IMR-90 (cell line): ENCODE measurements at places on chromosomes 4 and X. TPM values are rescaled to one million over a fixed set of nuclear protein-coding genes. Genes with fewer than 3 reads are reported as not detected.

DNA sequence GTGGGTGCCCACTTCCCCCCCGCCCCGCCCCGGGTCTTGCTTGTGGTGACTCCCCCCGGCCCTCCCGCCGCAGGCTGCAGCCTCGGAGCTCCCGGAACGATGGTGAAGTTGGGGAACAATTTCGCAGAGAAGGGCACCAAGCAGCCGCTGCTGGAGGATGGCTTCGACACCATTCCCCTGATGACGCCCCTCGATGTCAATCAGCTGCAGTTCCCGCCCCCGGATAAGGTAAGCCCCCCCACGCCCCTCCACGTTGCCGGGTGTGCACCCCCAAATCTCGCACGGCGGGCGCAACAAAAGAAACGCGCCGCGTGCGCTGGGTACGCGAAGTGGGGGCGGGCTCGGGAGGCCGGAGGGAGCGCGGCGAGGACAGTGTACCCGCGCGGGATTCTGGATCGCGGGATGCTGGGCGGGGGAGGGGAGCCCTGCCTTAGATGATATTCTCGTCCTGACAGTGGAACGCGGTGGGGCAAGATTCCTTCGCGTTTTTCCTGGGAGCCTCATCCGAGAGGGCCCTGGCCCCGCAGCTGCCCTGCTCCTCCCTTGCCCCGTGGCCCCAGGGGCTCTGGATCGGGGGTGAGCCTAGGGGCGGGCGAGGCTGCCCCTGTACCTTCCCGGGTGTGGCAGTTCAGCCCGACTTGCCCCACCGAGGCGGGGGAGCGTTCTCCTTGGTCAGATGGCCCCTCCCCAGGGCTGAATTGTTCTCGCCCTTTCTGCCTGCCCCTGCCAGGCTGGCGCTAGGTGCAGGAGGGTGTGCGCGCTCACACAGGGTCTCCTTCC lies 819 bp downstream of the NSG1 start:
- no peak for DNase-seq

Gene NPY1R
- under 0.01 TPM in 2 replicates for total RNA-seq

Gene TMEM150C
- total RNA-seq = under 0.01 and 0.36 TPM in 2 replicates

GRCh38 chr4:106690487-106690886 lies 321.9 kb upstream of the GIMD1 start:
- peak; percentile 34 for DNase-seq

- no peak for DNase-seq
Measured at GRCh38 chr4:8599091-8599460, 6.5 kb downstream of the CPZ start.

GRCh38 chrX:149517308-149517707 lies 12.2 kb upstream of the IDS start:
- DNase-seq = no peak

DNA sequence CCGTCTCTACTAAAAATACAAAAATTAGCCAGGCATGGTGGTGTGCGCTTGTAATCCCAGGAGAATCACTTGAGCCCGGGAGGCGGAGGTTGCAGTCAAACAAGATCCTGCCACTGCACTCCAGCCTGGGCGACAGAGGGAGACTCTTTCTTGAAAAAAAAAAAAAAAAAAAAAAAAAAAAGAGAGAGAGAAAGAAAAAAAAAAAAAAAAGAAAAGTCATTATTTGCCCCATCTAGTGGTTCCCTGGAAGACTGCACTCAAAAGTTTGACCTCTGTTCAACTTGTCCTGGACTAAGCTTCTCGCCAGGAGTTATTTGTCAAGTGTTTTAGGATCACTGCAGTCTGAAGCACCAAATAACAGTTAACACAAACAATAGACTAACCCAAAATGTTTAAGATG lies 45.3 kb upstream of the KCTD8 start:
- no peak for DNase-seq

Gene TEC
- total RNA-seq = 0.54 and 1.1 TPM in 2 replicates

Gene CSAG2
- total RNA-seq = not detected in 2 replicates

DNA sequence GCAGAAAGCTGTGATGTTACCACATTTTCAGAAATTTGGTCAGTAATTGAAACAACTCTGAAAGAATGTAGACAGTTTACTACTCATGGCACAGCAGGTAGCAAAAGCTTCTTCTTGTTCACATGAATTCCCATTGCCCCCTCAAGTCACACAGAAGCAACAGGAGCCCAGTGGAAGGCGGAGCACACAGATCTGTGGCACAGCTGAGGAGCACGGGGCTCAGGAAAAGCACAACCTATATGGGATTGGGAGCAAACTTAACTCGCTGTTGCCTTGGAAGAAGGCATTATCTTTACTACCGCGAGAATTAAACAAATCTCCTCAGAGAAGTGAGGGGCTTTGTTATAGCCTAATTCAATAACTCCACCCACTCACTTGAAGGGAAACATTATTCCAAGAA lies 358.5 kb downstream of the SPOCK3 start:
- DNase-seq = no peak

GRCh38 chr4:186485150-186485549 lies 70.2 kb downstream of the MTNR1A start:
- no peak for DNase-seq

DNA sequence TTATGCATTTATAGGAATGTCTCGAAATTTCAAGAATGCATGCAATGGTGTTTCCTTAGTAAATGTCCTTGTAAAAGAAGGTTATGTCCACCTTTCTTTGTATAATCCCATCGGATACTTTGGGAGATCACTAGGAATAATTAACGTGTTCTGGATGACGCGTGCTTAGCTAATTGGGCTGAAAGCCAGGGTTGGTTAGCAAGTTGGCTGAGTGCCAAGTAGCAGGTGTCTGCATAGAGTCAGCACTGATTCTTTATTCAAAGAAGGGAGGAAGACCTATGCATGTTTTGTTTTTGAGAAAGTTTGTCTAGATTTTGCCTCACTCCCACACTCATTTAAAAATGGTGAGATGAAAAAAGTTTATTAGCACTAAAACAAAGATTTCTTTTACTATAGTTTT lies 144.6 kb downstream of the SOX3 start:
- no peak for DNase-seq

- DNase-seq = no peak
Measured at GRCh38 chrX:6225911-6226595, 2.6 kb downstream of the NLGN4X start.

GRCh38 chr4:17912011-17912410 lies 101.2 kb downstream of the NCAPG start:
- no peak for DNase-seq

Gene ADAM29
- not detected in 2 replicates for total RNA-seq

DNA sequence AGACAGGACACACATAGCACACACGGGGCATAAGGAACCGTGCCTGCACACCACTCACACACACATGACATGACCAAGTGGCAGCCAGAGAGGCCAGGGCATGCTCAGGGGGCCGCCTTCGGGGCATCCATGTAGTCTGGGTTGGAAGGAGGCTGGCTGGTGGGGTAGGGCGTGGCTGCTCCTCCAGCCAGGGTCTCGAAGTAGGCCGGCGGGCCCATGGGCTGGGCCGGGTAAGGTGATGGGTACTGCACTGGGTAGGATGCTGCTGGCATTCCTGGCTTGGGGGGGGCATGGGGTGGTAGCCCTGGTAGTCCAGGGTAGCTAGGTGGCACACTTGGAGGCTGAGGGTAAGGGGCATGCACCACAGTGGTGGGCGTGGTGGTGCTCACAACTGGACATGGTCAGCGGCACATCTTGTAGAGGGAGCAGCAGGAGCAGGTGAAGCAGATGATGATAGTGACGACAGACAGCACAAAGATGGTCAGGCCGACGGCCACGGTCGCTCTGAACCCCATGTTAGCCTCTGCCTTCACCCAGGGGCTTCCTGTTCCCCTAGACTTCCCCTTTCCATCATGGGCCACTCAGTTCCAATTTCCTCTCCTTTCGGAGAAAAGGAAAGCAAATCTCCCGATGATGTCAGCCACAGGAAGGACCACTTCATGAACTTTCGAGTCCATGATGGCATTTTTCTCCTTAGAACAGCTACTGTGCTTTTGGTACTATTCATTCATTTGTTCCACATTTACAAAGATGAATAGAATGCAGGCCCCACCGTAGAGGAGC lies 10.9 kb upstream of the DDX3X start:
- DNase-seq = no peak

DNA sequence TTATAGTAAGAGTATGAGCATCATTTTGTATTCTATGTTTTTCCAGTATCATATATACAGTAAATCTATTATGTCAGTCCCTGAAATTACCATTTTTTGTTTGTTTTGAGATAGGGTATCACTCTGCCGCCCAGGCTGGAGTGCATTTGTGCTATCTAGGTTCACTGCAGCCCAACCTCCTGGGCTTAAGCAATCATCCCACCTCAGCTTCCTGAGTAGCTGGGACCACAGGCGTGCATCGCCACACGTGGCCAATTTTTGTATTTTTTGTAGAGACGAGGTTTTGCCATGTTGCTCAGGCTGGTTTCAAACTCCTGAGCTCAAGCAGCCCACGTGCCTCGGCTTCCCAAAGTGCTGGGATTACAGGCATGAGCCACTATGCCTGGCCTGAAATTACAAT lies 85.6 kb downstream of the ZNF330 start:
- no peak for DNase-seq

DNA sequence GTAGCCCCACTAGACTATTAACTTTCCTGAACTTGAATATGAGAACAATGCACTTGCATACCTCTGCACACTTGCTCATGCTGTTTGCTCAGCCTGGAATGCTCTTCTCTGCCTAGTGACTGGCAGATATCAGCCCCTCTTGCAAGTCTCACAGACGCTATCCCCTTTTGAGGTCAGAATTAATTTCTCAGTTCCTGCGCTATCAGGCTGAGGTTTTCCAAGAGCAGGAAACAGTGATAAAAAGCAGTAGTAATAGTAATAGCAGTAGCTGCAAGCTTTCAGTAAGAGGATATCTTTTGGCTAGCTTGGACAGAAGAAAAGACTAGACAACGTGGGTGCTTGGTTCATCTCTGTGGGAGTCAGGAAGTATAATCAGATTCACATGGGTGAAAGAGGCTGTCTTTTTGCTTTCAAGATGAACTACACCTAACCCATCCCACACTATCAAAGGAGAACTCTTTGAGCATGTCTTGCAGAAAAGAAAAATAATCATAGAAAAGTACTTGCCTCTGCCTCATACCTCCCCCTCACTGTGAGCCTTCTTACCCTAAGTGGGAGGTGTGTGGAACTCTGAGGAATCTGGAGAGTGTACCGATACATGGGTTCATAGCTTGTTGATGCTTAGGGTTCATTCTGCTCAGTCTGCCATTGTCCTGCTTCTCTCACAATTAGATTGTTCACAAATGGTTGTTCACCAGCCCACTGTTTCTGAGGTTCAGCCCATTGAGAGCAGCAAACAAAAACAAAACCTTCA lies 11.3 kb upstream of the DRP2 start:
- peak; percentile 41 for DNase-seq

GRCh38 chr4:129822701-129823100 lies 726.7 kb downstream of the C4orf33 start:
- DNase-seq = no peak

- no peak for DNase-seq
Measured at GRCh38 chr4:52883707-52884669, 21.9 kb downstream of the RASL11B start.

Gene ARAP2
- total RNA-seq = 1.7 and 1.8 TPM in 2 replicates

- DNase-seq = no peak
Measured at GRCh38 chrX:45768666-45769236, 568.1 kb upstream of the DIPK2B start.

GRCh38 chr4:89303177-89303576 lies 4.4 kb downstream of the GPRIN3 start:
- DNase-seq = no peak
